ENCODE measurements at places on chromosomes 12 and 14.

DNA sequence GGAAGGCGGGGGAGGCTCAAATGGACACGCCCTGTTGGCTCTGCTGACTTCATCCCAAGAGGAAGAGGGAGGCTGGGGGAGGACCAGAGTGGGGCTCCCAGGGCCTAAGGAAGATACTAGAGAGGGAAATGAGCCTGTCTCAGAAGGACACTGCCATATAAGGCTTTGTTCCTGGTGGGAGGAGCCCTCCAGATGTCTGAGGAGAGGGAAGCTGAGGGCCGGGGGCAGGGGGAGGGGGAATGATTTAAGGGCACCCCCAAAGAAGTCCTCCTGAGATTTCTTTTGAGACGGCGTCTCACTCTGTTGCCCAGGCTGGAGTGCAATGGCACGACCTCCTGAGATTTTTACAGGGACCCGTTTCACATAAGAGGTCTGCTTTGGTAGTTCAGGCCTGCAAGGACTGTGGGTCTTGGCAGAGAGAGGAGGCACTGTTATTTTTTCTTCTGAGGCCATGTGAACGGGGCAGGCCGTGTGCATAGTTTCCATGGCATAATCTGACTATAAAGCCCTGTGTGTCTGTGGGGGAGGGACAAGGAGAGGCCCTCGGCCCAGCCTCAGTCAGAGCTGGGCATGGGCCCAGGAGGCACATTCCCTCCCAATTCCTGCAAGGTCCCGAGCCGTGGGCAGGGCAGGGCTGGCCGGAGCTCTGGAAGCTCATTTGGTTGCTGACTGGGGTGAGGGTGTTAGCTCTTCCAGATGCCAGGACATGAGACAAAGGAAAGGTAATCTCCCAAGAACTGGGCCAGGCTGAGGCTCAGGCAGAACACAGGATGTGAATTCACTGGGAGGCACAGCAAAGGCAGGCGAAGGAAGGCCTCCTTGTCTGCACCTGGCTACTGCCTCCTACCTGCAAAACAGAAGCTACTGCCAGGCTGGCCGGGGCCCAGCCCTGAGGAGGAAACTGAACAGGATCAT is 22.2 kb upstream of the PLEKHG3 start:
- DNase-seq = no peak

GRCh38 chr12:76698316-76698715 is 65.6 kb upstream of the ZDHHC17 start:
- DNase-seq = no peak

DNA sequence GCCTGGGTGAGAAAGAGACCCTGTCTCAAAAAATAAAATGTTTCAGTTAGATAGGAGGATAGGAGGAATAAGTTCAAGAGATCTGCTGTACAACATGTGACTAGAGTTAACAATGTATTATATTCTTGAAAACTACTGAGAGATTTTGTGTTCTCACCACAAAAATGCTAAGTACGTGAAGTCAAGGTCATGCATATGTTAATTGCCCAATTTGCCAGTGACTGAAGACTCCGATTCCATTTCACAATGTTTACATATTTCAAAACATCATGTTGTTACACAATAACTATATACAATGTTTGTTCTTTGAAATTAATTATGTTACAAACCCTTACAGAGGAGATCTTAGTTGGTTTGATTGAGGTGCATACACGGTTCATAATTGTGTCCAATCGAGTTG is 52.1 kb downstream of the SLC15A4 start:
- DNase-seq = no peak

DNA sequence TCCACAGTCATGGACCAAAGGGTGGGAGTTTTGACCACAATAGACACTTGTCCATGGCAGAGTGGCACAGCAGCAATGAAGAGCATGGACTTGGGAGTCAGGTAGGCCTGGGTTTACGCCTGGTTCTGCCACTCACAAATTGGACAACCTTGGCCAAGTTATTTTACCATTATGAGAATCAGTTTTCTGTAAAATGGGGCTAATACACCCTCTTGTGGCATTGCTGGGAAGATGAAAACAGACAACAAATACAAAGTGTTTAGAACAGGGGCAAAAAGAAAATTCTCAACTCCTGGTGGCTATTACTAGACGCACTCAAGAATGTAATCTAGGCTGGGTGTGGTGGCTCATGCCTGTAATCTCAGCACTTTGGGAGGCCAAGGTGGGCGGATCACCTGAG is 2.6 kb downstream of the C12orf43 start:
- DNase-seq = no peak

DNA sequence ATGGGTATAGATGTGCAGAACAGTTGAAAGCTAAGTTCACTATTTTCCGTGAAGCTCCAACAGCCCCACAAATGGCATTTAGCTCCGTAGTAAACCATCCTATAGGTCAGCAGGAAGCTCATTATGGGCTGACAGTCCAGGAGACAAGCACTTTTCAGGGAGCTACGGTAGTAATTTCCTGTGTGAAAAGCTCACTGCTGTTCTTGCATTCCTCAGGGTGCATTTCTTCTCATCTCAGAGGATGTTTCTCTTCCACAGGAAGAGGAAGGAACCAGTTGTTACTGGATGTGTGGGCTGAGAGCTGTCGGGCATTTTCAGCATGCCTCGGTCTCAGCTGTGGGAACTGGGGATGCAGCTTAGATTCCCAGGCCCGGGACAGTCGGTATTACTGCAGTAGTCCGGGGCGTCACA is 72.8 kb downstream of the GALNT4 start:
- DNase-seq = no peak

DNA sequence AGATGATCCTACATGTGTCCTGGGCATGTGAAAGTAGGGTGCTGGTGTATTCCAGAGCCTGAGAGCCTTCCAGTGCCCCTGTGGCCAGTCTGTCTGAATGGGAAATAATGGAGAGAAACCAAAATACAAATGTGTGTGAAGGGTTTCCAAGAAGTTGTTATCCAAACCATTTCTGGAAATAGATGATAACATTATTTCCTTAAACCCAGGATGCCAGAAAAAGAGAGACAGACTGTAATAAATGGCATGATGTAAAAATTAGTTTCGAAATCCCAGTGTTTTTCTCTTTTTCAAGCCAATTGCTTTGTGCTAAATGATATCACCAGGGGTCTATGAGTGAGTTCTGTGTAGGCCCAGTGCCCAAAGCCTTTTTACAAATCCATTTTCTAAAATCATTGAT is 175.3 kb downstream of the PHLDA1 start:
- no peak for DNase-seq

DNA sequence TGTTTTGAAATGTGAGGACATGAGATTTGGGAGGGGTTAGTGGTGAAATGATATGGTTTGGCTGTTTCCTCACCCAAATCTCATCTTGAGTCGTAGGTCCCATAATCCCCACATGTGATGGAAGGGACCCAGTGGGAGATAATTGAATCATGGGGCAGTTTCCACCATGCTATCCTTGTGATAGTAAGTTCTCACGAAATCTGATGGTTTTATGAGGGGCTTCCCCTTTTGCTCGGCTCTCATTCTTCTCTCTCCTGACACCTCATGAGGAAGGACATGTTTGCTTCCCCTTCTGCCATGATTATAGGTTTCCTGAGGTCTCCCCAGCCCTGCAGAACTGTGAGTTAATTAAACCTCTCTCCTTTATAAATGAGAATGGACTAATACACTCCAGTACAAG is 18.0 kb downstream of the GALNT6 start:
- DNase-seq = no peak

GRCh38 chr12:62301799-62302133 is 41.6 kb downstream of the USP15 start:
- no peak for DNase-seq

DNA sequence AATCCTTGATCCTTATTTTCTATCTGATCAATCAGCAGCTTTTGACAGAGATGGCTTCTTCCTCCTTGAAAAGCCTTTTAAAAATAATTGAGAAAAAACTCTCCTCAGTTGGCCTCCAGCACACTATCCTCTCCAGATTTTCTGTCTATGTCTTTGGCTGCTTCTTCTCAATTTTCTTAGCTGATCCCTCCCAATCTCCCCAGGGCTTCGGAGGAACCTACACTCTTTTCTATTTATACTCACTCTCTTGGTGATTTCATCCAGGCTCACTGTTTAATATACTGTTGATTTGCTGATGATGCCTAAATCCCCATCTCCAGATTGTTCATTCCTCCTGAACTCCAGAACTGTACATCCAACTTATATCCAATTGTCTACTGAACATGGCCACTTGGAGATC is 54.8 kb downstream of the RDH12 start:
- no peak for DNase-seq

DNA sequence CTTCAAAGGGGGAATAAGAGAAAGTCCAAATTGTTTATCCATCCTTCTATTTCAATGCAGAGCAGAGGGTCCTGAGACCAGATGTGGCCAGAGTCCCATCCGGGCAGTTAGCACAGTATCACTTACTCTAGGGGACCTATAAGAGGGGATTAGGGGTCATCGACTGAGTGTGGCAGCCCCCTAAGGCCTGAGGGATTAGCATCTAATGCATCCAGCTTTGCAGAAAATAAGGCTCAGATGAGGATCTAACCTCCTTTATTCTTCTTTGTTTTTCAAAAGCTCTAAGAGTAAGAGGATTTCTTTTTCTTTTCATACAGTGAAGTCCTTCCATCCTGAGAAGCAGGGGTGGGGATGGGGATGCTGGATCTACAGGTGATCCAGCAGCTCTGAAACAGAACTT is 43.5 kb downstream of the NEUROD4 start:
- DNase-seq = no peak

DNA sequence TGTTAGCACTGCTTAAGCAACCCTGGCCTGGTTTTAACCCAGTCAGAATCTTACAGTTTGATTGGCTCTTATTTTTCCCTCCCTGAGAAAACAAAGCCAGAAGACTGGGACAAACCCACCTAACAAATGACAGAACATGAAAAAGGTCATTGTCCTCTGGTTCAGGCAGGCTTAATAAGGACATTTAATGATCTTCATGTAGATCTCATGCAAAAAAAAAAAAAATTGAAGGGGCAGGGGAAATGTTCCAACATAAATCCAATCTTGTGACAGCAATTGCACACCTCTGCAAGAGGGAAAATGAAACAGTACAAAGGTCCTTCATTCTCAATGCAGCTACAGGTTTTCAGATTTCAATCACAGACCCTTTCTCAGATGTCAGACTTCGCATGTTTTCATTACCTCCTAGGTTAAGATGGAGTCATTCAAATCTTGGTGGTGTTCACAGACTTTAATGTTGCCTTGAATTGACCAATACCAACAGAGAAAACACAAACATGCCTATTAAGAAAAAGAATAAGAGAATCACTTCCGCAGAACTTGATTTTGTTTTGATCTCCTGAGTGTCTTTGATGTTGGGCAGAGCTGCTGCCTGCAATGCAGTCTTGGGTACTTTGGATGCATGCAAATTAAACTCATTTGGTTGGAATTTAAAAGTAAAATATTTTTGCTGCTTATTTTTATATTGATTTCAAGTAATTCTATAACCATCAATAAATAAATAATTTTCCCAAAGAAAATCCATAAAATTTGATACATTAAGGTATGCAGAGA is 359.0 kb downstream of the BTG1 start:
- DNase-seq = no peak

- no peak for DNase-seq
These were observed 232.6 kb downstream of the EPS8 start for GRCh38 chr12:15556411-15557102.

DNA sequence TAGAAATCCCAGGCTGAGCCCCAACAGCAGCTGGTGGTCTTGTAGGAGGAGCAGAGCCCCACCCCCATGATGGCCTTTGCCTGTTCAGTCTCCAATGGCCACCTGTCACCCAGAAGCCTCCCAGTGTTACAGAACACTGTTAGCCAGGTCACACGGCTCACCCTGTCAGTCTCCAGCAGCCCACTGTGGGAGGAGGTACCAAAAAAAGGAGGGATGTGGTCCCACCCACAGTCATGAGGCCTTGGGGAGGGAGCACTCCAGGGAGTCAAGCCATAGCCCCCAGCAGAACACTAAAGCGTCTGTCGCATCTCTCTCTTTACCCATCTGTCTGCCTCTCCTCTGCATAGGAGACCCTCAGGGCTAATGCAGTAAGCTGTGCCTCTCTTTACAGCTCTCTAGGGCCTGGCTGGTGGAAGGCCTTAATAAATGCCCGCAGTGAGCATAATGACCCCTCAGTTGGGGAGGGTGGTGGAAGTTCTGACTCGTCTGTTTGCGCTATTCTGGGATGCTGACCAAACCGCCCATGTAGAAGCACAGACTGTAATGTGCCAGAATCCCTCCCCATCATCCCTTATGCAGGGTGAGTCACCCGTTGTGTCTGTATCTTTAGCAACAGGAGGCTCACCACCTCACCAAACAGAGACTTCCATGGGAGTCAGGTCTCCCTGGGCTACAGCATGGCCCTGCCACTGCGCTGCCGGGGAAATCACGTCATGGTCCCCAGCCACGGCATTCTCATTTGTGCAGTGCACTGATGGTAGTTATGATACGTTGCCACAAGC is 14.6 kb downstream of the C14orf132 start:
- no peak for DNase-seq

DNA sequence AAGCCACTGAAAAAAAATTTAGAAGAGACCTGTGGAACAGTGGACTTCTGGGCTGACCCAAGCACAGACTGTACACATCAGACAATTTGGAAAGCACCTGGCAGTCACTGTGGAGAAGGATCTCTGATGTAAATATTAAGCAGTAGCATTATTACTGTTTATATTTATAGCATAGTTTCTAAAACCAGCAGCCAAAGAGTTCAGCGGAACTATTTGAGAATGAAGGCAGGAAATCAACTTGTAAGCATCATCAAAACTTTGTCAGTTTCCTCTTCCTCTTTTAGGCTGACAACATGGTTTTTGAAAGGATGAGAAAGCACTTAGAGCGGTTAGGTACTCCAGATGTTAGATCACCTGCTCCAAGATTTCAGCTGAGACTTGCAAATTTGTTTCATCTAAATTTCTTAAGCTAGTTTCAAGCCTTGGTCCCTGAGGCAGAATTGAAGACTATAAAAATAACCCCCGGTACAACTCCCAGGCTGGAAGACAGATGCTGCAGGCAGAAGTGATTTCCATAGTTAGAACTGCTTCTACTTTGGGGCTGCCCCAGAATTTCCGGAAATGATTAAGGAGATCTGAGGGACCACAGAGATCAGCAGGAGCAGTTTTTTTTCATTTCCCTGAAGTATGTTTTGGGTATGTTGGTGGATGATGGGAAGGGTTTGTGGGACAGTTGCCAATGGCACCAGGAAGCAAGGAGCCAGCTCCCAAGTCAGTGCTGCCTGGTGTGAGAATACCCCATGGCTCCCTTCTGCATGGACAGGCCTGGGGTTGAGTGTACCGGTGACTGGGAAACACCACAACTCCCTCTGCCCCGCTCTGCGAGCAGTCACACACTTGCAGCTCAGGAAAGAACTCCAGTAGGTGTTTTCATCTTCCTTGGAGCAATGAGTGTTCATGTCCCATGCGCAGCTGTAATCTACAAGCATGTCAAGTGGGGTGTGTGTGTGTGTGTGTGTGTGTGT is 354.5 kb downstream of the NUAK1 start:
- DNase-seq = peak; percentile 85

DNA sequence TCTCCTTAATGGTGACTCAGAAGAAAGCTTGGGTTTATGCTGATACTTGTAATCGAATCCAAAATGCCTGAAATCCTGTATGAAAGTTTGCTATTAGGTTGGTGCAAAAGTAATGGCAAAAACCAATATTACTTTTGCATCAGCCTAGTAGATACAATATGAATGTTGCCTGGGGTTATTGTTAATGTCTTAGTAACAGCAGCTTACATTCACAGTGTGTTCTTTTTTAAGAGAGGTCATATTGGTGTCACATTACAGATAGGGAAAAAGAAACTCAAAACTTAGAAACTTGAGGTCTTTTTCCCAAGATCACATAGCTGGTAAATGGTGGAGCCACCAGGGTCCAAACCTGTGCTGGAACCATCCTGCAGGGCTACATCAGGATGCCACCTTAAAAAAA is 25.2 kb downstream of the SRGAP1 start:
- no peak for DNase-seq
